NCI-H2107 (cell line): ENCODE measurements at places on chromosomes 3 and 15.

GRCh38 chr3:64865839-64866570, 178.2 kb upstream of the ADAMTS9 start:
- DNase-seq = no peak

DNA sequence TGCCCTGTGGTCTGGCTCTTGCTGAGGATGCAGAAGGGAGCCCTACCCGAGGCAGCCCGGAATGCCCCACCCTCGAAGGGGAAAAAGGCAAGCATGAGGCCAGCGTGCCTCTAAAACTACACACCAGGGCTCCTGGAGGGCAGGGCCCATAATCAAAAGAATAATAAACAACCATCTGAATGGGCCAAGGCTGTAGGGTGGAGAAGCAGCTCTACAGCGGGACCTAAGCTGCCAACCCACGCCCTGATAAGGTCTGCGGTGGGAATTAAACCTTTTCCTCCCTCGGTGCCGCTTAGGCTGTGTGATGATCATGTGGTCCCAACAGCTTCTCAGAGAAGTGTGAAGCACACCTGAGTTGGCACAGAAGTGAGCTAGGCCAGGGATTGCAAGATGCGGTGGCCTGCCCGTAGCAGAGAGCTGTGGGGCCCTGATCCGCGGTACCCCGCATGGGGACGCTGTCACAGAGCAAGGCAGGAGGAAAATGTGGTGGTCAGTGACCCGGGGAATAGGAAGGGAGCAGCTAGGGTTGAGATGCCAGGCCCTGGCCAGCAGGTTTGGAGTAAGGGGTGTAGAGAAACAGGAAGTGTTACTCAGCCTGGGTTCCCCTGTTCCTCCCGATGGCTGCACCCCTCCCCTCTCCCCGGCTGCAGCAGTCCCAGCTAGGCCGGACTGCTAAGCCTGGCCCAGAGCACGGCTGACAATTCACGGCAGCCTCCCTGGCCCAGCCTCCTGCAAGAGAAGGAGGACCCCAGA, 1.1 kb upstream of the C15orf62 start:
- no peak for DNase-seq

DNA sequence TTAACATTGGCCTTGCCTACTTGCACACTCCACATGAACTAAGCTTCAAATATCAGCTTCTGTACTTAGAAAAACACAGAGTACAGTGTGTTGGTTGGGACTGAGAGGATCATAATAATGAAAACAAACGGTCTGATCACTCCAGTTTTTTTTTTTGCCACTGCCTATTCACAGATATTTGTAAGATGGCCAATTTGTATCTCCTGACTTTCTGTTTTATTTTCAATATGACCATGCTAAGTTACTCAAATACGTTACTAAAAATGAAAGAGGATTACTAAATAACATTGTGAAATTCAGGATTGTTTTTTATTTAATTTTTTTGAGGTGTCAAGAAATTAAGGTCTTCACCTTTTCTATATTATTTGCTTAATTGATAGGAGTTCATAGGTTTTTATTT, 595.1 kb downstream of the TUSC7 start:
- DNase-seq = no peak

- DNase-seq = no peak
Observed at GRCh38 chr3:195208631-195209030, 62.3 kb downstream of the XXYLT1 start.

GRCh38 chr3:84724877-84725276, 233.9 kb upstream of the CADM2 start:
- DNase-seq = no peak
